ENCODE measurements at places on chromosomes 3 and 15.

GRCh38 chr3:144011251-144011799, 39.7 kb downstream of the DIPK2A start:
- peak; percentile 19 for DNase-seq

- no peak for DNase-seq
These were observed 7.3 kb downstream of the LINGO1 start for GRCh38 chr15:77625376-77625775.

DNA sequence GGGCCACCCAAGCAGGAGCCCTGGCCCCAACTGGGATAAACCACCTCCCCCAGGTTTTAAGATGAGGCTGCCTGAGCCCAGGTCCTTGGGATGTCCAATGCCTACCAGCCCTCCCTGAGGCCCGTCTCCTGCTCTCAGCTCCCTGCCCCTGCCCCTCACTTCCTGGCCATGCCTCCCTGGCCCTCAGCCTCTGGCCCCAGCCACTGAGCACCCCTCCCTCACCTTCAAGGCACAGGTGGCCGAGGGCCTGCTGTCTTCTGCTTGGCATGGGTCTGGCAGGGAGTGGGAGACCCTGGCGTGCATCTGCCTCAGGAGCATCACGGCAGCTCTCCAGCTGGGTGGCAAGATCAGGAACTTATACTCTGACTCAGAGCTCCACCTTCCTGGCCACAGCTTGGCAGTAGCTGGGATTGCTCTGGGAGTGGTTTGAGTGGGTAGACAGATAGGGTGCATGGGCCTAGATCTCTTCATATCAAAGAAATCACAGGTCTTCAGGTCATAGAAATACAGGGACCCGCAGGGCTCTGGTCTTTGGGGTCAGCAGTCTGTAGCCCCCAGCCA, at the start of gene PLA2G4E:
PLA2G4E (minus strand) TSS at position 330 of the 561 bp plus-strand sequence; CDS start at position 318, 12 bp downstream.
- DNase-seq, result no peak

DNA sequence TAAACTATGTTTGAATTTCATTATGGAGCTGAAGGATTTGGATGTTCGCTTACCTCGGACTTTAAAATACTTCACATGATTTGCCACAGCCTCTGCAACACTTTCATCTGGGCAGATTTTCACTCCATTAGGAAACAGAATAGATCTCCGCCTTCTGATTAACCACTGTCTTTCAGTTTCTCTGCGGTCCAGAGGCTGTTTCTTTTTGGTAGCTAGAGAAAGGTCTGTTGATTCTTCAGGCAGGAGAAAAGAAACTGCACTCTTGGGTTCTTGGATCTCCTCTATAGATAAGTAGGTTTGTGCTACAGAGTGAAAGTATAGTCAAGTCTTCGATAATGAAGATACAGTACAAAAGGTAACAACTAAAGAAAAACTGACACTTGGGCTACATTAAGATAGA, 844 bp downstream of the IMPG2 start:
- no peak for DNase-seq

DNA sequence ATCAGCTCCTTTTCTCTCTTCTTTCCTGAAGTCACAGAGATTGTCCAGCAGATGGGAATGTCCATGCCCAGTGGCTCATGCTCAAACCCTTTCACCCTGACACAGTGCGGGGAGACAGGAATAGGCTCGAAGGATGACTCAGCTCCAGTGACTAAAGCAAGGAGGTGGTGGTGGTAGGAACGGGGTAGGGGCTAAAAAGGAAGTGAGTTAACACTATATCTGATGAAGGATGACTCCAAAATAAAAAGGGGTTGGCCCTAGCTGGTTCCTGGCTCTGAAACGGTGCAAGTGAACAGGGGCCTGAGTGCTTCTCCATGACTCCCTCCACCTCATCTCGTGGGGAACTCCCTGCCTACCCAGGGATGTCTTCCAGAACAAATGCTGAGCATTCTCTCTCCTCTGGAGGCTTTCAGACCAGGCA, 167.4 kb upstream of the LPP start:
- DNase-seq, result peak; percentile 97

DNA sequence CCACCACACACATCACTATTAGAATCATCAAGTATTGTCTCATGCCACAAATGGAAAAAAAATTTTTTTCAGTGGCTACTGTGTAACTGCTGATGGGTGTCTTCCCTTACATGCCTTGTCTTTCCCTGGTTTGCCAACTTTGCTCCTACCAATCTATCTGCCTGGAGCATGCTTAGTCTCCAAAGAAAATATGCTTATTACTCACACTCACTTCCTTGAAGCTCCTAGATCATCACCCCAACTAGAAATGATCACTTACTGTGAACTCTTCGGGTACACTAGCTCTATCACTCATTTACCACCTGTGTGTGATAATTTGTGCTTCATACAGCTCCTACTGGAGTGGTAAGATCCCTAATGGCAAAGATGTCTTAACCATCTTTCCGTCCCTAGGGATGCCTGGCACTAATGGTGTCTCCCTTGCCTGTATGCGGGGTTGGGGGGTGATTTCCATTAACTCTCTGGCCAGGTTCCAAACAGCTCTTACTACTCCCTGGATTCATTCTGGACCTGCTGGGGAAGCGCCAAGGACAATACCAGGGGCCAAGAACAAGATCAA, 799 bp downstream of the VPS33B start:
- DNase-seq, result peak; percentile 23

- no peak for DNase-seq
These were observed 2.9 kb upstream of the IL17RC start for GRCh38 chr3:9914011-9914410.

- DNase-seq, result no peak
These were observed 111.4 kb downstream of the ZMAT3 start for GRCh38 chr3:178960181-178960580.

DNA sequence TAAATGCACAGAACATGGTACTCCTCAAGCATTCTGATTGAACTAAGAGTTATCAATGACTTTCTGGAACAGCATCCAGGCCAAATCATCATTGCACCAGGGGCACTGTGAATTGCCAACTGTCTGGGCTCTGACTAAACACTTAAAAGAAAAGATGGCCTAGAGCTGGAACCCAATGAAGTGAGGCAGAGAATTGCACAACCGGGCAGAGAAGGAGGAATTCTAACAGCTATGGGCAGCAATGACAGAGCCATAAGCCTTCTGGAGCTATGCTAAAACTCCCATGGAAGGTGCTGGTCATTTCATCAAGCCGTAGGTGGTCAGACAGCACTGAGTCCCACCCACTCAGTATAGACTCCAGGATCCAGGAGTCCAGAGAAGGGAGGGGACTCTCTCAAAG, 48.1 kb upstream of the OXTR start:
- no peak for DNase-seq

GRCh38 chr15:73782344-73782959, 29.3 kb upstream of the INSYN1 start:
- DNase-seq, result no peak

- DNase-seq, result no peak
These were observed 77.0 kb upstream of the STAC start for GRCh38 chr3:36303286-36303685.

GRCh38 chr3:50267280-50267913, 1.6 kb upstream of the SEMA3B start:
- DNase-seq, result no peak

DNA sequence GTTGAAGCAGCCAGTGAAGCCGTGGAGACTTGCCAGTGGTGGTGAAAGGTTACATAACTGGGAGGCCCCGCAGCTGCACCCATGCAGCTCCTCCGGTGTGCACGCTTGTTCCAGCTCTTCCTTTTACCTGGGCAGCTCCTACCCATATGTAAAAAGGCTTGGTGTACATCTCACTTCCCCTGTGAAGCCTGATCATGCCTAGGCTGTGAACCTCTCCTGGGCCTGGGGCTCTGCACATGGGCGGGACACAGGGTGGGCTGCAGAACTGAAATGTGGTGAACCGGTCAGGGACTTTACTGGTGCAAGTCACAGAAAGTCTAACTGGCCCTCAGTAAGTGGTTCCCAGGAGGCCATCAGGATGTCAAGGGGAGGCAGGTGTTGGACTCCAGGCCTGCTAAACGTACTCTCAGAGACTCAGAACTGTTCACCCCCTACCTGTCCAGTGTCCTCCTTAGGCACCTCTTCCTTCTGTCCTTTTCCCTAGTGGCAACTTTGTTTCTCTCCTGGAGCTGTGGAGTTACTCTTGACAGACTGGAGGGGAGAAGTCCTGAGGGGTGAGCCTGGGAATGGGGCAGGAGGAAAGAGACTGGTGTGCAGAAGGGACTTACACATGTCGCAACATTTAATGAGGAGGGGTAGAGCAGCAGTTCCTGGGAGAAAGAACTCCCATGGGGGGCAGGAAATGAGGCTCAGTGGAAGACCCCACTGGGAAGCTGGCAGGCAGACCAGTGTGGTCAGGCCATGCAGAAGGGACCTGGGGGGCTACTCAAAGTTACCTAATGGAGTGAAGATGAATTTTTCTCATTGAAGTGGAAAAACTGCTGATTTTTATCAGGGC, 148.1 kb downstream of the EEFSEC start:
- no peak for DNase-seq

- DNase-seq, result no peak
These were observed 16.5 kb upstream of the FGF7 start for GRCh38 chr15:49406352-49407118.

GRCh38 chr3:32913790-32914446, 37.5 kb upstream of the CCR4 start:
- no peak for DNase-seq

DNA sequence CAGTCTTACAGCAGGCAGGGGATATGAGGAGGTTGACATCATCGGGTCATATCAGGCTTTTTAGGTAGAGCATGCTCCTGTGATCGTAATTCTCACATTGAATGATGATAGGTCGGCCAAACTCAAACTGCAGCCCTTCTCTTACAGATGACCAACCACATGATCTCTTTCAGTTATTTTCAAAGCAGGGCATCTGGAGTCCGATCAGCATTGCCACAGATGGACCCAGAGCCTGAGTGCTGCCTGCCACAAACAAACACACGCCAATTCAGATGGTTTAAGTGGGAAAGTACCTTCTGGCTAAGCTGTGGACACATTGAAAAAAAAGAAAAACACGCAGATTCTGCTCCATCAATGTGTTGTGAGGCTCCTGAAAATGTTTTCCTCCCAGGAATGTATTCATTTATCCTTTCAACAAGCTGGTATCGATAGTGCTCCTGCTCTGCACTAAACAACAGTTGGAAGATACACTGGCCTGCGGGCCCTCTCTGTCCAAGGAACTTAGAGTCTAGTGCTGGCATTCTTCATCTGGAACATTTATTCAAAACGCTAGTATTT, 31.2 kb downstream of the ARPP21 start:
- no peak for DNase-seq

GRCh38 chr15:77455696-77456321, 35.1 kb downstream of the HMG20A start:
- peak; percentile 79 for DNase-seq

DNA sequence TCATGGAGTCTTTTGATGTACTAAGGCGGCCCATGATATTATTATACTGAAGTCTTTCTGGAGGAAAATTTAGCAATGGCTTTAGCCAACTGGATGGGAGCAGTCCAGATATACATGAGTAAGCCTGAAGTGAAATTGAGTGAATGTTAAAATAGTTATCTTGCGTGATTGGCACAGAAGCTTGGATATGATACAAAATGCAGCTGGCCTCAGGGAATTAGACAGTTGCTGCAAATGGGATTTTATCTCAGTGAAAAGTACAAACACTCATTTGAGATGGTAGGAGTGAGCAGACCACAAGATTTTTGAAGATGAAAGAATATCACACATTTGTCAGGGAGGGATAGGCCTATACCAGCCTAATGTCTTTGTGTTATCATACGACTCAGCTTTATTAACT, 8.9 kb downstream of the LMOD3 start:
- no peak for DNase-seq

DNA sequence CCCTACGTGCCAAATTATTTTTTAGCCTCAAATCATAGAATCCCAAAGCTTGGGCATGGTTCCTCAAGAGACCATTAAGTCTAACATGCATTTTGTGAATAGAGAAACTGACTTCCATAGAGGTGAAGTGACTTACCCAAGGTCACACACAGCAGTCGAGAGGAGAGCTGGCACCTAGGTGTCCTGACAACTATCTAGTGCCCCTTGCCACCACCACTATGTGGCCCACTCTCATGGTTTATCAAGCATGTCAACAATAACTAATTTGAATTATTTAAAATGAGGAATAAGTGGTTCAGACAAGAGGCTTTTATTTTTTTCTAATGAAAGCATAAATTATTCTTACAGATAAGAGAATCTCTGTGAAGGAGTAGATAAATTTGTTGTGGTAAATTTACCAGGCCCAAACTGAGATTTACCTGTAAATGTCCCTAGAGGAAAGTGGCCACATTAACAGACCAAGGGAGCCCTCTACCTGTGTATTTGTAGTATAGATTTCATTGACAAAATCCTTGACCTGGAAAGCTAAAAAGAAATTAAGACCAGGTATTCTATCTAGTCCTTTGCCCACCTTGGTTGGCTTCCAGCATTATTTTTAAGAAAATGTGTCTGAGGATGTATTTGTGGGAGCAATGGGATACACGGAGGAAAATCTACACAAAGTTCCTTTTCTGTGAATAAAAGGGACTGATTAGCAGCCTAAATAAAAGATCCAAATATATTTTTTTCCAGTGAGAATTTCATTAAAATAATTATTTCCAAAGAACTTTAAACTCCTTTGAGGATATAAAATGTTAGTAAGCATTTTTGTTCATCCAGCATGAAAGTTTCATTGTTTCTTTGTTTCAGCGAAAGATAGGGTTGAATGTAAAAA, 49.1 kb downstream of the IQCH start:
- peak; percentile 28 for DNase-seq

DNA sequence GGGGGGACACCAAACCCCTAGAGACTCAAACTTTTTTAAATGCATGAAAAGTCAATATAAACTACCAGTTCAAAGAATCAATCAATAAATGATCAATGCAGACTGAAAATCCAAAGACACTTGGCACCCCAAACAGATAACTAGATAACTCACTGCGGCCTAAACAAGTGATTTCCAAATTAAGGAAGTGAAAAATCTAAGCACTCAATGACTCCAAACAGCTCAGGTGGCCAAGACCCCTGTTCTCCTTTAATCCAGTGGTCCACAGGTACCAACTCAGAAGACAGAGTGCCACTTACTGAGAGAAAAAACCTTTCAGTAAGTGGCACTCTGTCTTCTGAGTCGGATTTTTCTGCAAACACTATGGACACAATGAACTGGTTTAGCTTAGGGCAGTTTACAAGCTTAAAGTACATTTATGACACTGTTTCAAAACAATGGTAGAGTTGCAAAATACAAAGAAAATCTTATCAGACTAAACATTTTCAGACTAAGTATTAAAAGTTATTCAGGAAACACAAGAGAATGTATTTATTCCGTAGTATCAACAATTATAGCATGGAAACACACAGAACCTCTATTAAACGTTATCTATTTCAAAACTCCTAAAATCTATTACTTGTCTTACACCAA, 4.7 kb downstream of the DLG1 start:
- DNase-seq, result no peak

Data from fibroblast of skin of right biceps (primary cell).